ENCODE measurements at places on chromosomes 7 and 10.

GRCh38 chr10:14146501-14146900, 184.2 kb downstream of the FRMD4A start:
- DNase-seq = no peak

DNA sequence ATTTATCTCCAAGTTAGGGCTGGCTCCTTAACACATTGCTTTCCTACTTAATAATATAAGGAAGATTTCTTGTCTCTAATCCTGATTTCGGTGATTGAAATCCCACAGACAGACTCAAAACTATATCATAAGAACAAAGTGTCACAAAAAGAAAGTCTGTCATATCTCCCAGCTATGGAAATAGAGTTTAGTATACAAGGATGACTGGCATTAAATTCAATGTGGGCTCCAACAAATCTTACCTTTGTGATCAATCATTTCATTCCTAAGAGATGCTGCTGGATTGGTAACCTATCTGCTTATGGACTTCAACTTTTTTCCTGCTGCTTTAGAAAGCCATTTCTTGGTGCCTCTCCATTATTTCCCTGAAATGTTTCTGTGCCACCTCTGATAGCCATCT, 39.5 kb upstream of the ZRANB1 start:
- DNase-seq = no peak

- DNase-seq = no peak
Measured at GRCh38 chr7:113015034-113015645, 71.5 kb downstream of the GPR85 start.

GRCh38 chr10:111989136-111989911, 194.2 kb downstream of the GPAM start:
- DNase-seq = no peak

DNA sequence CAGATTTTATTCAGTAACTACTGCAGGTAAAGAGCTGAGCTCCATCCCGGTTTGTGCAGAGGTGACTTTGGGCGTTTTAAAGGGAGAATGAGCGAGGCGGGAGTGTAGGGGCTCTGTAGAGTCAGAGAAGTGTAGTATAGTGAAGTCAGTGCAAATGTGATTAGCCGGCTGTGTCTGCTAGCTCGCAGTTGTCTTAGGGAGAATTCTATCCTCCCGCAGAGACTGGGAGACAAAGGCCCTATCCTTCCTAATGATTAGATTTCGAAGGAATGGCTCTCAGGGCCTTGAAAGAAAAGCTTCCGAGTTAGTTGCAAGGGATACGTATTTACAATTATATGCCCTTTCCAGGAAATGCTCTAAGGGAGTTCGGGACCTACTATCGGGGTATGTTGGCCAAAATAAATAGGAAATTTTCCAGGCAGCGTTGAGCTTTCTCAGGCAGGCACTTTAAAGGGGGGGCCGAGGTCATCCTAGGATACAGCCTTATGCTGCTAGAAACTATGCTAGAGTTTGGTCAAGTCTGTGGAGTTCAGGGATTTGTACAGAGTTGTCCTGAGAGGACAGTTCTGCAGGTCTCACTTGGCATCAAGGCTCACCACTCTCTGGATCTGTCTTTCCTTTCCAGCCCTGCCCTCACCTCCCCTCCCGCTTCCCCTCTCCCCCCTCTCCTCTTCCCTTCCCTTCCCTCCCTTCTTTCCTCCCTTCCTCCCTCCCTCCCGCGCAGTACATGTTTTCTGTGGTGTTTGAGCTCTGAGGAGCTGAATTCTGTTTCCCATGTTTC, 825 bp downstream of the MRPL32 start:
- no peak for DNase-seq

- no peak for DNase-seq
Measured at GRCh38 chr10:31321396-31321941, 2.5 kb downstream of the ZEB1 start.

DNA sequence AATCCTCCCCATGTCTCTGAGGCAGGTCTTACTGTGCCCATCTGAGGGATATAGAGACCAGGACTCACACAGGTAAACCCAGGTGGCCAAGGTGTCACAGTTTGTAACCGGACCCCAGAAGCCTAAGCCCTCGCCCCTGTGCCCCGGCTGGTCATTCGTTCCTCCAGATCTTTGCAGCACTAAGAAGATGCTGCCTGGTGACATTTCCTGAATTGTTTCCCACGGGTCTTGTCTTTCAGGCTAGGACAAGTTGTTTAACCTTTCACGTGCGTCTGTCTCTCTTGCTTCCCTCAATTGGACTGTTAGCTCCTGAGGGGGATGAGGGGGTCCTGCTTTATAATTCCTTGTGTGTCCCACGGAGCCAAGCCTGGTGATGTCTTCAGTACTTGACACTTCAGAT, 158.0 kb downstream of the KCNMA1 start:
- DNase-seq = no peak

- no peak for DNase-seq
Measured at GRCh38 chr7:2843191-2843685, 870 bp downstream of the GNA12 start.

DNA sequence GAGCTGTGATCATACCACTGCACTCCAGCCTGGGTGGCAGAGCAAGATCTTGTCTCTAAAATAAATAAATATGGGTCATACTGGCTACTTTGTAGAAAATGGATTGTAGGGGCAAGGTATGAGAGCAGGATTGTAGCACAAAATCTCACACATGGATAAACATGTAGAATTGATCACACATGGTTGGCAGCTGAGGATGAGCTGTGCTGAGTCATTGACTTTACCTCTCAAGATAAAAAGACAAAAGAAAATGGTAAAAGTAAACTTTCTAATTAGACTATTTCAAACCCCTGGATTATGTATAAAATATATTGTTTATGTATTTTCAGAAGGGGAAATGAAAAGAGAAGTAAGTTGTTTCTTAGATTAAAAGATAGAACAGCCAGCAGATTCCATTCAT, 69.3 kb downstream of the APBB1IP start:
- no peak for DNase-seq

- no peak for DNase-seq
Measured at GRCh38 chr10:87038286-87038717, 18.2 kb downstream of the FAM25A start.

- DNase-seq = no peak
Measured at GRCh38 chr10:96973809-96974747, 142.0 kb downstream of the LCOR start.

DNA sequence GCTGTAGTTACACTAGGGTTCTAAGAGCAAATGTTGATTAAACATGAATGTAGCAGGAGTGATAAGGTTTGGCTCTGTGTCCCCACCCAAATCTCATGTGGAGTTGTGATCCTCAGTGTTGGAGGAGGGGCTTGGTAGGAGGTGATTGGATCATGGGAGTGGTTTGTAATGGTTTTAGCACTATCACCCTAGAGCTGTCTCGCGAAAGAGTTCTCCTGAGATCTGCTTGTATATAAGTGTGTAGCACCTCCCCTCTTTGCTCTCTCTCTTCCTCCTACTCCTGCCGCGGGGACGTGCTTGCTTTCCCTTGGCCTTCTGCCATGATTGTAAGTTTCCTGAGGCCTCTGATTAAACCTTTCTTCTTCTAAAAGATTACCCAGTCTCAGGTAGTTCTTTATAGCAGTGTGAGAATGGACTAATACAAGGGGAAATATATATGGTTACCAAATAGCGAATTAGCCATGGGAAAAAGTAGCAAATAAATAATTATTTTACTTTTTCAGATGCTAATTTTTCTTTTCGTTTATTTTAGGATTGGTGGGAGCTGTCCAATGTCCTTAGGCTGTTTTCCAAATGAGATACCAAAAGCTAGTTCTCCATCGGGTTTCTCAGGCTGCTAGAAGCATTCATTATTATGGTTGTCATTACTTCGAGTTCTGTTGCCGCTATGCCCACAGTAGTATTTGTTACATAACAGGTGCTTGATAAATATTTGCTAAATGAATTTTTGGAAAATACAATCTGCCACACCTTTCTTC, 58.7 kb downstream of the PTEN start:
- no peak for DNase-seq

DNA sequence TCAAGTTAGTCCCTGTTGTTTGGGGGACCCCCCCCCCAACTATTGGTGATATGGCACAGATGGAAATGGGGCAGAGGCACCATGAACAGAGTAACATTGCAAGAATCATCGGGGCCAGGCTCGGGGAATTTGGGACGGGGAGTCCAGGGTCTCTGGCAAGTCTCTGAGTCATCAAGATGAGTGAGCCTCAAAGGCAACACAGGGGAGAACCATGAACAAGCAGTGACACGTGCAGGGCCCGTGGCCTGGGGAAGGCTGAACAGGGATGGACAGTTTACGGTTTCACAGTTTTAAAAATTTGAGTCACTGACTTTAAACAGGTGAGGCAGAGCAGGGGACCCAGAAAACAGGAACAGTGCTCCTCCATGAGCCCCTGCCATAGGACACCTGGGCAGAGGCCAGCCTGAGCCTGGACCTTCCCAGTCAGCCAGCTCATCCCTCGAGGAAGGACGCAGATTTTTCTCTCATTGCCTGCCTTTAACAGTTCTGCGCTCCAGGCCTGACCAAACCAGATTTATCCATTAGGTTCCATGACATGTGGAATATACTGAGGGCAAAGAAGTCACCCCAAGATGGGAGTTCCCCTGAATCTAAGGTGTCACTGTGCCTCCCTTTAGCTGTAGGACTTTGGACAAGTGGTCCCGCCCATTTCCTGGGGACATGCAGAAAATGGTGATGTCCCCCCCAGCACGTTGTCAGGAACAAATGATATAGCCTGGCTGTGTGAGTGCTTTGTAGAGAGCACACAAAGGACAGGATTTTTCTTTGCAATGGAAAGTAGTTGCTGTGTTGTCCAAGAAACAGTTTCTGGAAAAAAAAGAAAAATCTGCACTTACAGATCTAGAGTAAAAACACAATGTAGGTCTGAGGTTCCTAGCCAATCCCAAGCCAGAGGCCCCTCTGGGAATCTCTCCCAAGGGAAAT, 23.8 kb downstream of the CHST15 start:
- DNase-seq = no peak

GRCh38 chr7:1599640-1600395, 30.0 kb upstream of the PSMG3 start:
- no peak for DNase-seq

DNA sequence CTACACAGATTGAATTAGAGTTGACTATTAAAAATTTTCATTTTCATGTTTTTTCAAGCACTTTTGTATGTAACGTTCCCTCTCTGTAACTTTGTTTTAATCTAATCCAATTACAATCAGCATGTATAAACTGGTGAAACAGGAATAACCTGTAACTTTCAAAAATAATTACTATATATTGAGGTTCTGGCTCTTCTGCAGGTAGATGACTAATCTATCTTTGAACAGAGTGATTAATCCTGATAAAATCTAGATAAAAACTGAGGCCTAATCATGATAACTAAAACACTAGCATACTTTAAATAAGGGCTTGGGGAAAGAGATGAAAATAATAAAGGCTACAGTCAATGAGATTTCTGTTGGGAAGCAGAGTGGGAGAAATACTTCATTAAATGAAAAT, 101.6 kb upstream of the KCND2 start:
- DNase-seq = no peak

GRCh38 chr10:4345877-4346646, 479.9 kb upstream of the AKR1E2 start:
- DNase-seq = no peak

DNA sequence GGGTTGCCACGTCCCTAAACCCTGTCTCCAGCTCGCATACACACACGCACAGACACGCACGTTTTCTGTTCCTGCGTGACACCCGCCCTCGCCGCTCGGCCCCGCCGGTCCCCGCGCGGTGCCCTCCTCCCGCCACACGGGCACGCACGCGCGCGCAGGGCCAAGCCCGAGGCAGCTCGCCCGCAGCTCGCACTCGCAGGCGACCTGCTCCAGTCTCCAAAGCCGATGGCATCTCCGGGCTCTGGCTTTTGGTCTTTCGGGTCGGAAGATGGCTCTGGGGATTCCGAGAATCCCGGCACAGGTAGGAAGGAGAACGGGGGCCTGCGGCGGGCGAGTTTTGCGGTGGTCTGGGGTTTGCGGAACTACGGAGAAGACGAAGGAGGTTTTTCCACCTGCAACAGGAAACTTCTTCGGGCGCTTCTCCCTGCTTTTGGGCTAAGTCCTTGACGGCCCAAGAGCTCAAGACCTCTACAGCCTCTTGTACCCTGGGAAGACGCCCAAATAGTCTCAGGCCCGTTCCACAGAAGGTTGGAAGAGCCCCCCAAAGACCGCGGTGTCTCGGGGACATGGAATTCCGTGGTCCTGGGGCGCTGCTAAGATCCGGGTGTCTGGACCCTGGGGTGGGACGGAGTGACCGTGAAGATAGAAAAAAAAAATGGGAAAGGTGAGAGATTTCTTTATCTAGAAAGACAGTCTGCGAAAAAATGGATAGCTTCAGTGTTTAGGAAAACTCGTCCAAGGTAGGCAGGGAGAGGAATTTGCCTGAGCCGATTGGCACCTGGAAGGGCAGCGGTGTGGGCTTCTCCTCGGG, at the start of gene GAD2:
Gene GAD2, plus strand, starts transcription at position 190 of the 811 bp plus-strand sequence. Its CDS starts 36 bp downstream, at position 226.
- DNase-seq = no peak
